ENCODE measurements at places on chromosomes 16 and 17. TPM values are rescaled to one million over a fixed set of nuclear protein-coding genes. Genes with fewer than 3 reads are reported as not detected.

GRCh38 chr16:30958175-30959079 lies 873 bp downstream of the SETD1A start:
- DNase-seq = peak; percentile 68

GRCh38 chr16:75312875-75313274 lies 61.5 kb upstream of the BCAR1 start:
- no peak for DNase-seq

Gene TMEM220
- total RNA-seq = 6.1 TPM

GRCh38 chr17:65662196-65662595 lies 100.7 kb upstream of the AXIN2 start:
- no peak for DNase-seq

GRCh38 chr16:85330694-85331188 lies 218.5 kb upstream of the CIBAR2 start:
- peak; percentile 85 for DNase-seq

DNA sequence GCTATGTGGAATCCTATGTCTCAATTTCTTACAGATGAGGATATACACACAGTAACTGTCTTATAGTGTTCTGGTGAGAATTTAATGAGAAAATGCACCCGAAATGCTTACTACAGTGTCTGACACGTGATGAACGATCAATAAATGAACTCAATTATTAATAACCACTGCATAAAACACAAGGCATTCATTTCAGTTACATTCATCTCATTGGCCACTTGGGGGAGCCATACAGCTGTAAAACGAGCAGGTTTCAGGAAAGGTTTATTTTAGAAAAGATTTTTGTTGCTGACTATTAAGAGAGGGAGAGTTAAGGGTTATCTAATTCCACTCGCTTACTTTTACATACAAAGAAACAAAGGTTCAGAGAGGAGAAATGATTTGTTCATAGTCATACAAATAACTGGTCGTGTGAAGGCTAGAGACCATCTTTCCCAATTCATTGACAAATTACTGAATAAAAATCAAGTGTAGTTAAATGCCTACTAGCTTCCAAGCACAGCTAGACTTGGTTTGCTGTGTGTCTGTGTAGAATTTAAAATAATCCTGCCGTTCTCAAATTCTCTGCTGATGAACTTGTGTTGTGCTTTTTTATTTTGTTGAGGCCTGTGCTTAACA lies 160.1 kb downstream of the MAP2K4 start:
- DNase-seq = no peak

Gene NUDT16L1
- 49.4 TPM for total RNA-seq

Gene NT5M
- total RNA-seq = 6.6 TPM

Gene BLTP2
- total RNA-seq = 142 TPM

DNA sequence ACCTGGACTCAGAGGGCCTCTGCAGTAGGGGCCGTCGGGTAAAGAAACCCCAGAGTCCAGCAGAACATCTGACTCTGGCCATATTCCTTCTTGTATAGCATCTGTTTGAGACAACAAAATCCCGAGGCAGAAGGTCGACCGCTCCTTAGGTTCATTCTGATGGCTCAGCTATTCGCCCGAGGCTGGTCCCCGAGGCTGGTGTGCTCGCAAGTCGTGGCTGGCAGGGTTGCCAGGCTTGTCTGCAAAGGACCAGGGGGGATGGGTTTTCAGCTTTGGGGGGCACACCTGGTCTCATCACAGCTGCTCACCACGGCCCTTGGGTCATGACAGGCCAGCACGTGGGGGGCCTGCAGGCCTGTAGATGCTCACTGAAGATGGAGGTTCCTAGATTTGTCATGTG lies 119.1 kb downstream of the BANP start:
- DNase-seq = no peak

- peak; percentile 76 for DNase-seq
These were observed 311.4 kb downstream of the SEC14L1 start for GRCh38 chr17:77451894-77452852.

GRCh38 chr16:4976611-4977145 lies 18.5 kb downstream of the SEC14L5 start:
- DNase-seq = no peak

DNA sequence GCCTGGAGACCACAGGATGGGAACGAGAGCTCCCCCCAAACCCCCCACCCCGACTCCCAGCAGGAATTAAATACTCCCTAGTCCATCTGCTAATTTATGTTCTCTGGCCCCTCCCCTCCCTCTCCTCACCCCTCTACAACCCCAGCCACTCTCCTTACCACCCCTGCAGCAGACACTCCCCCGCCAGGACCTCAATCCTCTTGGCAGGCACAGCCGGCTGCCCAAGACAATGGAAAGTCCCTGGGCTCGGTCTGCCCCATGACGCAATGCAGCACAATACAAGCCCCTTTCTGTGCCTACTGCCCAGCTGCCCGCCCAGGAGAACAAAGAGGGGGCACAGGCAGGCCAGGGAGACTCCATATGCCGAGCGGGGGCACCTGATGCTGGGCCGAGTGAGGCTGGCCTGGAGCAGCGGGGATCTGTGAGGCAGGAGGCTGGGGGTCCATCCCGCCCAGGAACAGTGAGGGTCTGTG lies 30.3 kb upstream of the CDC42EP4 start:
- DNase-seq = peak; percentile 96

DNA sequence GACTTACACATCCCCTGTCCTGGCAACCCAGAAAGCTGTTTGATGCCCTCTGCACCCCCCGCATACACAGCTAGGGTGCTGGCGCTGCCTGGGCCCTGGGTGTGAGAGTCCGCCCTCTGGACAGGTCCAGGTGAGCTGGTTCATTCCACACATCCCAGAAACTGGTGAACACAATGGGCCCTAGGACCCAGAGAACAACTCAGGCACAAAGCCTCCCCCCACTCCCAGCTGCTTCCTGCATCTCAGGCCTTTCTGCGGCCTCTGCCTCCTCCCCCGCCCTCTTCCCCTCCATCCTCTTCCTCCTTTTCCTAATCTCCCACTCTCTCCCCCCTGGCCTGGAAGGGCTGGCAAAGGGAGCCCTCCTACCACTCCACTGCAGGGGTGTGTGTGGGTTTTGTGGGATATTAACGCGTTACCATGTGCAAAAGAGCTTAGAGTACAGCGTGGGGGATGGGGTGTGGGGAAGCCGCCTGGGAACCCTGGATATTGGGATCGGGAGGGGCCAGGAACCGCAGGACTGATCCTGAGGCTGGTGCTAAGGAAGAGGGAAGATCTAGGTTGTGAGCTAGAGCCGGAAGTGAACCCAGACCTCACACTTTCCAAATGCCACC lies 1.6 kb upstream of the PPP1R9B start:
- DNase-seq = peak; percentile 98

GRCh38 chr16:67562526-67562917 lies at the start of gene CTCF:
Gene CTCF (plus strand): TSS chr16:67562526. CDS start chr16:67610833, 48,307 bp downstream.
- peak; percentile 79 for DNase-seq

- DNase-seq = no peak
These were observed 4.1 kb downstream of the RASD1 start for GRCh38 chr17:17492085-17492484.

DNA sequence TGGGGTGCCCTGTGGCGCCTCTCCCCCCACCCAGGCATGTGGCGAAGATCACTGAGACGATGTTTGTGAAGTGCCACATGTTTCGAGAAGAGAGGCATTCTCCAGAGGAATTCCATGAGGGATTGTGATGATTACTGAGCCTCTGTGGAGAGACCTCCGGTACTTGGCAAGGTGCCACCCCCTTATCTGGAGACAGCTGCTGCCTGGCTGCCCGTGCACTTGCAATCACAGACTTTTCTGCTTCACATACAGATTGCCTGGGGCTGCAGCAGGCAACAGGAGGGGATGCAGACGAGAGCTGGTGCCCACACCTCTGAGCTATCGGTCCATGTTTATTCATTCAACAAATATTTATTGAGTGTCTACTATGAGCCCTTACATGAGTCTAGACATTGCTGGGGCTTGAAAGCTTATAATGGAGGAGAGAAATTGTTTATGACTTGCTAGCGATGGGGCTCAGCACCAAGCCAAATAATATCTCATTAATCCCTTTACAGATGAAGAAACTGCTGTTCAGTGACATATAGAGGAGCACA lies 317.2 kb upstream of the ZFHX3 start:
- DNase-seq = no peak

Gene LDHD
- 14.7 TPM for total RNA-seq

Gene MAP2K6
- total RNA-seq = 17.7 TPM

DNA sequence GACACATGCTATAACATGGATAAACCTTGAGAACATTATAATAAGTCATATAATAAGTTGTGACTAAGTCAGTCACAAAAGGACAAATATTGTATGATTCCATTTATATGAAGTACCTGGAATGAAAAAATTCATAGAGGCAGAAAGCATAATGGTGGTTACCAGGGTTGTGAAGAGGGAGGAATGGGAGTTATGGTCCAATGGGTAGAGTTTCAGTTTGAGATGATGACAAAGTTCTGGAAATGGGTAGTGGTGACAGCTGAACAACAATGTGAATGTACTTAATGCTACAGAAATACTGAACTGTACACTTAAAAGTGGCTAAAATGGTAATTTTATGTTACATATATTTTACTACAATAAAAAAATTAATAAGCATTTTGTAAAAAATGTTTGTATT lies 49.7 kb downstream of the MYO1D start:
- DNase-seq = no peak

GRCh38 chr17:72640415-72641165 lies 451.9 kb downstream of the SLC39A11 start:
- no peak for DNase-seq

DNA sequence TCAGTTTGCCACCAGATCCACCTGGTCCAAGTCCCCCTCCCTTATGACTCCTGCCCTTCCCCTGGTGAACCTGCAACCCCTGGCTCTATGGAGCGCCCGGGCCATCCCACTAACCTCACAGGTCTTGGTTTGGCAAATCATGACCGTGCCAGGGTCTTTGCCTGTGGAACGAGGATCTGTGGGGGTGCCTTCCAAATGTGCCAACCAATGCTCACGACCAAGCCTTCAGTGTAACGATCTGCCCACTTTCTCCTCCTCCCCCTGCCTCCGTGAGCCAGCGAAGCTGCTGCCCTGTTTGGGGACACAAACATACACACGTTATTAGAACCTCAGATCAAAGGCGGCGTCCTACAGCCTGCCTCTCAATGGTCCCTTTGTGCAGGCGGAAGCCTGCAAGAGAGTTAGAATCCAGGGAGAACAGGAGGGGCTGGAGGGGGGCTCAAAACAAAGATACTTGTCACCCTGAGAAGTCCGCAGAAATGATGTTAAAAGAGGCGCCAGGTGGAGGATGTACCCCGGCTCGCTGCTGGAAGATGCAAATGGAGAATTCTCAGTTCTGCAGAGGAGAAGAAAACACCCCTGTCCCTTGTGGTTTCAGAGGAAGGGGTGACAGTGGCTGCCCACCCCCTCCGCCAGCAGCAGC lies 9.0 kb upstream of the NKD1 start:
- DNase-seq = no peak

DNA sequence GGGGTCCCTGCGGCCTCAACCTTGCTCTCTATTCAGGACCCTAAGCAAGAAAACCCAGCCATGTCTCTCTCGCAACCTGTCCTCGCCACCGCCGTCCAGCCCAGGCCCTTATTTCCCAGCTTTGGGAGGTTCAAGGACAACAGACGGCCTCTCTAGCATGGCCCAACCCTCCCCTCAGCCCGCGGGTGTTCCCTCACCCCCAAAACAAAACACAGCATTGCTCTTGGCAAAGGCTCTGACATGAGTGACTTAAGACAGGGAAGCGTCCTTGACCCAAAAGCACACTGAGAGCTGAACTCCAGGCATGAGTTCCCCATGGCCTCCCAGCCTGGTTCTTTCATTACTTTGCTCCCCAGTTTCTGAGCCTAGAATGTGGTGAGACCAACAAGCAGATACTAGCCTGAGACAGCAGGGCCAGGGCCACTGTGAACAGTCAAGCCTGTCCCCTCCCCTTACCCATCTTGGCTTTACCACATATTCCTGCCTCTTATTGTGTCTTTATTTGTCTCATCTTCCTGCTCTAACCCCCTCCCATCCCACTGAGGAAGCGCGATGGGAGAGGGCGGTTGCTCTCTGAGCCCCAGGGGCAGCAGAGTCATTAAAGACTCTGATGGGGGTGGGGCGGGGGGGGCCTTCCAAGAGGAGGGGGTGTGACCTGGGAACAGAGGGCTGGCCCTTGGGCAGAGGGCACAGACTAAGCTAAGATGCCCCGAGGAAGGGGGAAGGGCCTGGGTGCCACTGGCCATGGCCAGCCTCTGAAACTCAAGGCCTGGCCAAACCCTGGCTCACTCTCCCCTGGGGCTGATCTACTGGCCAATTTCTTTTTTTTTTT lies 11.8 kb downstream of the SREBF1 start:
- peak; percentile 64 for DNase-seq

GRCh38 chr16:15948532-15949209 lies 745 bp upstream of the ABCC1 start:
- DNase-seq = no peak

DNA sequence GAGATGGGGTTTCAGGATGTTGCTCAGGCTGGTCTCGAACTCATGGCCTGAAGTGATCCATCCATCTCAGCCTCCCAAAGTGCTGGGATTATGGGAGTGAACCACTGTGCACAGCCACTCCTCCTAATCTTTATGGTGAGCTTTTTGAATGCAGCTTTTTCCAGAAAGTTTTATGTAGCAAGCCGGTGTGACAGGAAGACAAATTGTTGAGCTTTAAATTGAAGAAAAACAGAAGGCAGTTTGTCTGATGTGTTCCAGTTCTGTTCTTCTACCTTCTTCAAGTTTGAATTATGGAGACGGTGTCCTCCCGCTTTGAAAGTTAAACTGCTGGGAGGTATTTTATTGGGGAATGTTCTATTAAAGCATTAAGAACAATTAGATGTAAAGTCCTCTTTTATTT lies 177.1 kb downstream of the SNX29 start:
- no peak for DNase-seq

GRCh38 chr17:51427323-51427811 lies 167.0 kb downstream of the UTP18 start:
- no peak for DNase-seq

- no peak for DNase-seq
These were observed 31.3 kb downstream of the PLCG2 start for GRCh38 chr16:81810361-81810760.

Gene CA5A
- total RNA-seq = not detected
